ENCODE measurements at places on chromosomes 3 and 15.

DNA sequence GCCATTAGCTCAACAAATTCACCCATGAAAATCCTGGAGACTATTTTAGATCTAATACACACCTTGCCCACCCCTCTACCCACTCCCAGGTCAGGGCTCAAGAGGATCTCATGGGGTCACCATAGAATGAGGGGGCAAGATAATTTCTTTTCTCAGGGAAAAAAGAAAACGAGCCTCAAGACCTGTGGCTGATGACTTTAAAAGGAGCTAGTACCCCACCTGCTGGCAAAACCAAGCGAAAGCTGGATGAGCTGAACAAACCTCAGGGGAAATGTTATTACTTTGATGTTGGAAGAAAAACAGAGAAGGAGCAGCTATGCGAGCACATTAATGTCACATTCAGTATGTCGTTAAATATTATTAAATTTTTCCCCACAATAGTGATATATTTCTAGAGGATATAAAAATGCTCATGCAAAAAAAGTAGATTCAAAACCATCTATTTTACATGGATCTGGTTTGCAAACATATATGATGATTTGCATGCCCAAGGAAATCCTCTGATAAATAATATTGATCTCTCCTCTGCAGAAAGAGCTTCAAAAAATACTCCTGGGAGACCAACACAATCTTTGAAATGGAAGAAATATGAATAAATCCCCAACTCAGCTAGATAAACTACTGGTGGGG, 37.7 kb downstream of the PLD1 start:
- DNase-seq = no peak

GRCh38 chr3:162538906-162539305, 1042.3 kb downstream of the OTOL1 start:
- no peak for DNase-seq

DNA sequence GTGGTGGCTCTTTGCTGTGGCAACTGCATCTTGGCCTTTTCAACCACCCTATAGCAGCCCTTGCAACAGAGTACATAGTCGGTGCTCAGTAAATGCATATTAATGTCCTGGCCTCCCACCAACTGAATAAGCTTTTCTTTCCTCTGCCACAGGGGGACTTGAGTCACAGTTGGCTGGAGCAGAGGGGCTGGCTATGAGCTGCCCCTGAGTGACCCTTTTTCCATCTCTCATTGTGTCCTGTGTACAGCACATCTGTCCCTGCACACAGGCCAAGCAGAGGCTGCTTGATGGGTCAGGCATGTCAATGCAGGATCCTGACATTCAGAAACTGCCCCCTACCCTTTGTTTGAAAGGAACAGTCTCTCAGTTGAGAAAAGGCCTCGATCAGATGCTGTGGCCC, 22.4 kb downstream of the SPSB4 start:
- no peak for DNase-seq

- no peak for DNase-seq
Measured at GRCh38 chr15:32060706-32061105, 30.4 kb downstream of the CHRNA7 start.

DNA sequence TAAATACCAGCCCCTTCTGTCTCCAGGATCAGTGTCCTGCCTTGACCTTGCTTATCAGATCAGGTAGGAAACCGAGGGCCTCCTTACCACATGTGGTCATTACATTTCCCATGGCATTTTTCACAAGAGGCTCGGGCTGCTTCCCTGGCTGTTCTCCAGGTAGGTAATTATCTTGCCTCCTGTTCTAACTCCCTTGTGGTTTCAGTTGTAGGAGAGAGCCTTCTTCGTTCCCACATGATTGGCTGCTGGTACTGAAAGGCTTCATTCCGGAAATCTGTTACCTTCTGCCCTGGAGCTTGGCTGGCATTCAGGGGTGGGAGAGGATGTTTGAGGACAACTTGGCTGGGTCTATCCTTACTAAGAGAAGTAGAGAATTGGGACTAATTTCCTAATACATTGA, 46.8 kb upstream of the RORA start:
- DNase-seq = no peak

GRCh38 chr15:42602501-42602900, 27.1 kb downstream of the STARD9 start:
- no peak for DNase-seq
